ENCODE measurements at places on chromosomes 11 and 22.
A peak's percentile ranks its signal among the peaks of the same experiment; 100 is the strongest.

GRCh38 chr11:70250876-70251658, 19.4 kb upstream of the PPFIA1 start:
- DNase-seq: no peak

DNA sequence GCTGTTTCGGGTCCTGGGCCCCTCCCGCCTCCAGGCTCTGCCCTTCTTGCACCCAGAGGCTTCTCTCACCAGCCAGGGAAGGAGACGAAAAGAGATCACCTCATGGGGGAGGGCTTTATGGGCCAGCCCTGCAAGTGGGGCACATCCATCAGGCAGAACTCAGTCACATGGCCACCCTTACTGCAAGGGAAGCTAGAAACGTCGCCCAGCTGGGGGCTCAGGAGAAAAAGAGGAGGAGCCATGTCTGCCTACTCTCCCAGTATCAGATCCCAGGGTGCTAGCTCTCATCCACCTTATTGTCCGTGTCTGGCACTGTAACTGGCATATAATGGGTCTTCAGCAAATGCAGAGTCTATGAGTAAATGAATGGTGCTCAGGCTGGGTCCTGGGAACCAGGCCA, 24.2 kb downstream of the MFNG start:
- no peak for DNase-seq

DNA sequence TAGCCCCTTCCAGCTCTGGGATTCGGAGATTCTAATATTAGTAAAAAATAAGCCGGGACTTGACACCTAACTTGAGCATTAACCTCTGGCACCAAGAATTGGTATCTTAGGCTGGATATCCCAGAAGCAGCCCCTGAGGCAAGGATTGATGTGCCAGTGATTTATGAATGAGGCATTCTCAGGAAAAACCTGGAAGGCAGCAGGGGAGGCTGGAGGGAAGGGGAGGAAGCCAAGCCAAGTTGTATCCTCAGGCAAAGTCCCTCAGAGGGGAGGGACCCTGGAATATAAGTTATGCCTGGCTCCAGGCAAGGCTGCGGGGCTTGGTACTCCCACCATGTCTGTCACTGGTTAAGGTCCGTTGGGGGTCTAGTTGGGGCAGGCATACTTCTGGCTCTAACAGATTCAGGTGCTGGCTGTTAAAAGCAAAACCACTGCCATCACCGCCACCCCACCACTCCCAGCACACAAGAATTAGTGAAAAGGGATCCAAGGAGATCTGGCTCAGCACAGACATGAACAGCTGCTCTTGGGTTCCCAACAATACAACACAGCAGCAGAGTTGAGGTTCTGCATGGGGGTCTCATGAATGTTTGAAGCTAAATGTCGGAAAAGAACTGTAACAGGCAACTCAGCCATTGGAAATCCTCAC, 29.8 kb downstream of the LMO2 start:
- DNase-seq: no peak

DNA sequence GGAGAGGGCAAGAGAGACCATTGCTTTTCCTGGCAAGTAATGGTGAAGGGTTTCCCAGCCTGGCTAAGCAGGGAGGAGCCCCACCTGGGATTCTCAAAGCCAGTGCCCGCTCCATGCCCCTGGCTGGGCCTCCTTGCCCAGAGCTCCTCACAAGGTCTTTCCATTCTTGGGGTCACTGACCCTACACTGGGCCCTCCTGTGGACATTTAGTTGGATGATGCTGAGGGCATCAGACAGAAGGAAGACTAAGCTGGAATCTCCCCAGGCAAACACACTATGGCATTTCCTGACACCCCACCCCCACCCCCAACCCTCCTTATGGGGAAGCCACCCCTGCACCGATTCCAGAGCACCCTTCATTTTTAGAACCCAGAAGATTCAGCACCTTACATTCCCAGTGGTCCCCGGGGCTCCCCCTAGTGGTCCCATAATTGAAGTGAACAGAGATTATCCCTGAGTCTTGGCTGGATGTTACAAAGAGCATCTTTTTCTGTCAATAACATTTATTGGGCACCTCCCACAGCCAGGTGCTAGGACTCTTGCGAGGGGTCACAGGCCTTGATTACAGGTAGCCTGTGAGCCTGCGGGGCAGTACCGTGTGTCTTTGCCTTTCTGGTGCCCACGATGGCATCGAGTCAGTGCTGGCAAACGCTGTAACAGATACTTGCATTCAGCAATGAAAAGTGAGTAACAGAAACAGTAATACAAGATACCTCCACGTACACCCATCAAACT, 548.5 kb downstream of the BUD13 start:
- DNase-seq: peak; percentile 4

GRCh38 chr11:73597336-73597955, 466 bp downstream of the FAM168A start:
- no peak for DNase-seq

DNA sequence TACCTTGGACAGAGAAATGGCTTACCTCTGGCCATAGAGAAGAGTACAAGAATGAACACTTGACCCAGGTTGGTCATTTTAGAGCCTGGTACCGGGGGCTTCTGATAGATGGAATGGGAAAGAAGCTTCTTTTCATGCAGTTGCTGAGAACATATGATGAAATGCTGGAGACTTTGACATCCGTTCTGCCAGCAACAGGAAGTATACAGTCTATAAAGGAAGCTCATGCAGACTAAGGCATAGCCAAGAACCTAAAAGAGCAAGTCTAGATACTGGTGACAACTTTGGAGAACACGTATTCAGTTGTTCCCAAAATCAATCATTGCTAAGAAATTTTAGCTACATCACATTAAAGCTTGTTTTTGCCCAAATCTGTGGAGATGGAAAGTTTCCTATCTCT, 894.6 kb downstream of the METTL15 start:
- no peak for DNase-seq

DNA sequence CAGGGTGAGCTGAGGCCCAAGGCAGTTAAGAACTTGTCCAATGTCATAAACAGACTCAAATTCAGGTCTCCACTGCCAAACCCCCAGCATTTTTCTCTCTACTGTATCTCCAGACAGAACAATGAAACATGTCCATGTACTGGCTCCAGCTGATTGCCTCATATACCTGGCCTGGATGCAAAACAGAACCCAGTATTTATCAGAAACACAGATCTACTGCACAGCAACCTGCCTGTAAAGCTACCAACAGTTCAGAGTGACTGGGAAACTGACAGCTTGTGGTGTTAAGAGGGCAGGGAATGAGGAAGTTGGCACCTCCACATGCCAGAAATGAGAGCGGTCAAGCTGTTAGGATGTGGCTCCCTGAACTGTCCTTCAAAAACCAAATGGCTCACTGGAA, 41.6 kb downstream of the C11orf71 start:
- no peak for DNase-seq

DNA sequence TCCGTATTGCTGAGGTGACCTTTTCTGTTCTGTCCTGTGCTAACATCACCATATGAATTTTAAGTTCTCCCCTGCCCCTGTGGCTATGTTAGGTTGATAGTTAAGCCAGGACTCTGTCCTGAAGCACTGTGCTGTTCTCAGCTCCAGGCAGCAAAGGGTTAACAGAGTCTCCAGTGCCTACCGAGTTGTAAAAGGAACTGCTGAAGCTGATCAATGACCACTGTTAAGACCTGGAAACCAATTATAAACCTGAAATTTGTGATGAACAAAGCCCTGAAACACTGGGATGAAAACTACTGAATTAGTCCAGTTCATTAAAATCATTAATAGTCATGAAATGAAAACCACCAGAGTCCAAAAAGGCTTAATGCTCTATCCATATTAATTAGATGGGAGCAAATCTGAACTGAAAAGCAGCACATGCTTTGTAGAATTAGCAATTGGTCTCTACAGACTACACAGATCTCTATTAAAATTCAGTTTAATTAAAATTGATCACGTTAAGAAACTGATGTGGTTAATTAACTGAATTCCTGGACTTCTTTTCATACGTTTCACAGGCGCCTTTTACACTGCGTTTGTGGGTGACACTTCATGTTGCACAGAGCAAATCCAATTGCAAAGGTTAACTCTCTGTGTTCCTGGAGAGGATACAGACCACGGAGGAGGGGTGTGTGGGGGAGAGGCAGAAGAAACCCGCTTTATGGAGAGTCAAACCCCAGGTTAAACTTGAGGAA, 188.5 kb upstream of the MPPED2 start:
- no peak for DNase-seq

DNA sequence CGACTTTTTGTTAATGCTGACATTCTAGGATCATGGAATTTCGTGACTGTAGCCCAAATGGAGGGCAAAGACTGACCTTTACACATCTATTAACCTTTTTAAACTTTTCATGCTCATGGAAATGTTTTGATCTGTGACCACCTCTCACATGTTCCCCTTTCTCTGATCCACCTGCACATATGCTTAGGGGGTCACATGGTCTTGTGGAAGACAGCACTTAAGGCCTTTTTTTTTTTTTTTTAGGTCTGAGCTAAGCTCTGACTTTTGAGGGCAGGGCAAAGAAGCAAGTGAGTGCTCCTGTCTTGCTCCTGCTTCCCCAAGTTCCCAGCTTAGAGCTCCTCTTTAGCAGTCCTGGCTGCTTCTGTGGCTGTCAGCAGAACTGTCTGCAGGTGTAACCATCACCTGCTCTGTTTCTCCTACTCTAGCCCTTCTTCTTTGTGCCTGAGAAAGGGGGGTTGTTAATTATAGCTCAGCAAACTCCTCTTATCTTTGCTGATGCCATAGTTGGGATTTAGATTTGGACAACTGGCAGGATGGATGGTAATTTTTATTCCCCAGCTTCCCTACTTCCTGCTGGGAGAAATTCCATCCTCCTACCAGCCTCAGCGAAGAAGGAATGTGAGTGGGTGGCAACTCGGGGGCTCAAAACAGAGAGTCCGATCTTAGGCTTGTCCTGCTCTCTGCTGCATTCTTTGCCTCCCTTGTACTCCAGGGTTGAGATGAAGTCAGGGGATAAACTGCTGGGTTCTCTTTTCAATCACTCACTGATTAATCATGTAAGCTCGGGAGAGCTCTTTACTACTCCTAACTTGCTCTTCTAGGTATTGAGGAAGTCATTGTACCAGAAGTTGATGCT, 64.4 kb downstream of the GRAMD1B start:
- no peak for DNase-seq

DNA sequence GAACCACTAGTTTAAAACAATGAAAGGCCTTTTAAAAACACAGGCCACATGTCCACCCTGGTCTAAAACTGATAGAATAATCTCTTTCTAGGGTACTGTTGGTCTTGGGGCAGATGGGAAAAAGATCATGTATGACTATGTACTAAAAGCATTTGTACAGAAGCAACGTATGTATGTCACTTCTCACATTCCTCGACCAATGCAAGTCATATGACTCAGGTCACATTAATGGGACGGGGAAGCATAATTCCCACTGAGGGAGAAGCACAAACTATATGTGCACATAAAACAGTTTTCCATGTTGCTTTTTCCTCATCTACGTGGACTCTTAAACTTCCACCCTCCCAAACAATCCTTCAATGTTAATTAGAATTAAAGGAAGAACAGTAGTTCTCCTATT, 32.2 kb upstream of the GAB2 start:
- no peak for DNase-seq

- DNase-seq: no peak
These were observed 84.0 kb downstream of the DHCR7 start for GRCh38 chr11:71364176-71364671.

- DNase-seq: no peak
These were observed 984.6 kb downstream of the DLG2 start for GRCh38 chr11:84642500-84642899.

DNA sequence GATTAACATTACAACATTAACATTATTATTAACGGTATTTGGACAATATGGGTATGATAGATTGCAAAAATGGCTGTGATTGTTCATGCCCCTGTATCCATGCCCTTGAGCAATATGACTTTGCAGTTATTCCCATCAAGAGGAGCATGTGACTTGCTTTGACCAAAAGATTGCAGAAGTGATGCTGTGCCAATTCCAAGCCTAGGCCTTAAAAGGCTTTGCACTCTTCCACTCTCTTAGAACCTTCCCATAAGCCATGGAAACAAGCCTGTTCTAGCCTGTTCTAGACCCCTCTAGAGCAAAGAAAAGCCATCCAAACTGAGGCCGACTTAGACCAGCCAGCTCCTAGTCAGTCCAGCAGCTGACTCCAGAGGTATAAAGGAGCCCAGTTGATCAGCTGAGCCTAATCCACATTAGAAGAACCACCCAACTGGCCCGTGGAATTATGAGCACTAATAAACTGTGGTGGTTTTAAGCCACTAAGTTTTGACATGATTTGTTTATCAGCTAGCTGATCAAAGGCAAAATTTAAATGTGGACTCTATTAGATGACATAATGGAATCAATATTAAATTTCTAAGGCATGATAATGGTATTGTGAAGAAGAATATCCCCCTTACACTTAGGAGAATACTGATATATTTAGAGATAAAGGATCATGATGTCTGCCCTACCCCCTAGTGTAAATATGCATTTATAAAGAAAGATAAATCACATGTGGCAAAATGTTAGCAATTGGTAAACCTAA, 28.6 kb downstream of the RAB30 start:
- no peak for DNase-seq

- DNase-seq: no peak
These were observed 26.6 kb downstream of the PRDM11 start for GRCh38 chr11:45173064-45173463.

GRCh38 chr11:75280227-75280701, 39.7 kb downstream of the TPBGL start:
- peak; percentile 57 for DNase-seq

- DNase-seq: no peak
These were observed 5.3 kb downstream of the OTUB1 start for GRCh38 chr11:63991558-63991957.

- no peak for DNase-seq
These were observed 11.8 kb downstream of the IL10RA start for GRCh38 chr11:117997823-117998579.

DNA sequence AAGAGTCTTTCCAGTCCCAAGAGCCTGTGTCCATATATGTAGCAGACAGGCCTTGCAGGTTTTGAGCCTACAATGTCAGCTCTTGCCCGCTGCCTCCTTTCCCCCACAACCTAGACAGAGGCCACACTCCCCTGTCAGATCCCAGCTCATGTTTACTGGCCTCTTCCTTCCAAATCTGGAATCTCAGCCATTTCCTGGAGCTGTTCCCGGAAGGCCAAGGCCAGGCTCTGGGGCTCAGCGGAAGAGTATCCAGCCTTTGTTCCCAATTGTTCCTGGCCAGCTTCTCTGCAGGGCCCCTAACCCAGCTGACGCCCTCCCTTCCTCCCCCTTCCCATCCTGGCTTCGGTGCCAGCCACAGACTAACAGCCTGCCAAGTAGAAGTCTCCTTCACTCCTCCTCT, 1.0 kb upstream of the ROBO4 start:
- DNase-seq: no peak

GRCh38 chr11:10608584-10608983, 40.1 kb upstream of the LYVE1 start:
- DNase-seq: no peak

GRCh38 chr11:130611791-130612251, 163.4 kb downstream of the ADAMTS15 start:
- no peak for DNase-seq

DNA sequence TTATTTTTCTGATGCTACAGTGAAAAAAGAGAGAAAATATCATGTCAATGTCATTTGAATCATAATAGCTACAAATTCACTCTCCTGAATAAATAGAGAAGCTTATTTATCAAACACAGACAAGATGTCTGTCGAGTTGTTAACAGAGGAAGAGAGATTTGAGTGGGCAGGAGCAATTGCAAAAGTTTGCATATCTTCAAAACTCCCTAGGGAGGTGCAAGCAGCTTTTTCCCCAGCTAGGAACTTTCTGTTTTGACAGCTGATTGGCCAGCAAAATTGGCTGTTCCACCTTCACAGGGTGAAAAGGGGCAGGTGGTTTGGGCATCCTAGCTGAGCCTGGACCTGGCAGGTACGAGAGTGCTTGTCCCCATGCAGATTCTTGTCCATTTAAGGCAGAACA, 98.2 kb downstream of the NTM start:
- DNase-seq: no peak

Measured in activated CD4-positive, CD25-positive, alpha-beta regulatory T cell (primary cell).